ENCODE measurements at places on chromosomes 13 and 19.

- no peak for DNase-seq
These were observed 11.2 kb upstream of the F2RL3 start for GRCh38 chr19:16877581-16877980.

DNA sequence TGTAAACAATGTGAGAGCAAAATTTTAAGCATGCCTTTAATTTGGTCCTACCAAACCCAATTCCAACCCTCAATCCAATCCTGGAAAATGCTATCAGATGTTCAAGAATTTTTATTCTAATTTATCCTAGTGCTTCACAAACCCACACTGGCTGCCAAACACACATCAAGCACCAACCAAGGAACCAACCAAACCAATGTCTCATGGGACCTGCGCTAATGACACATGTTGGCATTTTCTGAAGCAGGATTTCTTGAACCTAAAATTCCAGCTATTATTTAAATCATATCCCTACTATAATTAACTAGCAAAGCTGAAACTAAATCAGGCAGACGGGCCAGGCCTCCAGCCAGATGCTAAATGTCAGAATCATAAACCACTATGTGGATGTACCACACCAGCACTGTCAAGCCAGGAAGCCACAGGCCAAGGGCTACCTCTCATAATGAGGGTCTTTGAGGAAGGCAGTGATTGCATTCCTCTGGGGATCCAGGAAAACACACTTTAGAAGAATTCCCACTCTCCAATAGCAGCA, 5.8 kb downstream of the LATS2 start:
- DNase-seq: no peak

GRCh38 chr19:23762884-23763711, 4.4 kb upstream of the ZNF681 start:
- DNase-seq: peak; percentile 62

GRCh38 chr19:2888731-2889224, 11.9 kb upstream of the ZNF57 start:
- no peak for DNase-seq

GRCh38 chr19:45779231-45780145, 2.8 kb downstream of the DMPK start:
- peak; percentile 95 for DNase-seq

DNA sequence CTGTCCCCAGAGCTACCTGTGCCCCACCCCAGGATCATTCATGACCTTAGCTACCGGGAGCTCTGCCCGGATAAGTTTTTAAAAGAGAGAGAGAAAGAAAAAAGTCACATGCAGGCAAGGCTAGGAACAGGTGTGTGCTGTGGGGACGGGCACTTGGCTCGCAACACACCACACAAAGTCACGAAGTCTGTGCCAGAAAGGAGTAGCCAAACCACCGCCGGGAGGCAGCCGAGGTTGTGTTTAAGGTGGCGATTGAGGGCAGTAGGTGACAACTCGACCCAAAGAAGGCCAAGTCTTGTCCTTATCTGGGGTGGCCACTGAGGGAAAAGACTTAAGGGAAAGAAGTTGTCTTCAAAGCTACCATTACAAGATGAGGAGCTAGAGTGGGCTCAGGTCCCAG, 4.6 kb upstream of the TSHZ3 start:
- DNase-seq: no peak

- no peak for DNase-seq
These were observed 1465.5 kb downstream of the SLITRK5 start for GRCh38 chr13:89136678-89137077.

Measured in NCI-H187 (cell line).